ENCODE measurements at places on chromosomes 7 and 10. TPM values are rescaled to one million over a fixed set of nuclear protein-coding genes. Genes with fewer than 3 reads are reported as not detected.

The TRIM4 gene
- 27.9 TPM for total RNA-seq

The FAM13C gene
- total RNA-seq = 34.5 TPM

The PPP1R17 gene
- not detected for total RNA-seq

The OR2F2 gene
- total RNA-seq = not detected

The SPDYE8 gene
- not detected for total RNA-seq

The RBP3 gene
- total RNA-seq = not detected

The FGL2 gene
- total RNA-seq = 222 TPM

The ASB10 gene
- total RNA-seq = not detected

The CLCN1 gene
- total RNA-seq = 0.16 TPM

The NSUN6 gene
- 42.0 TPM for total RNA-seq

The UNC5B gene
- 12.8 TPM for total RNA-seq

The POLD2 gene
- 37.5 TPM for total RNA-seq

The KMT2E gene
- total RNA-seq = 198 TPM
